CD4-positive, alpha-beta T cell (primary cell): ENCODE measurements at places on chromosomes 6 and 20.

- DNase-seq, result no peak
Measured at GRCh38 chr6:151992091-151992490, 184.6 kb downstream of the ESR1 start.

DNA sequence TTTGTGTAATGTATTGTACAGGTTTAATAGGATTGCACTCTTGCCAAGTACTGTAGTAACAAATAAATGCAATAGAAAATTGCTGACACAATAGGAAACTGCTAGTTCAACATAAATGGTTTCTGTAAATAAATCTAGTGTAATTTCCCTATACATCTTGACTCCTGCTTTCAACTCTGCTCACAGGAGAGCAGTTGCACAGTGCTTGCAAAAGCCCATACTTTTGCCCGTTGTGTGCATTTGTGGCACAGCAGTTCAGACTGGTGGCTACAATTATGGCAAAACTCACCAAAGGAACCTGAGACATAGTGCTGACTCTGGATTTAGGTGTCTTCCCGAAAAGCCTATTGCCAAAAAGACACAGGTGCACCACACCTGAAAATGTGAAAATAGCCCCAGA is 953.3 kb upstream of the SLC35B3 start:
- DNase-seq, result no peak

DNA sequence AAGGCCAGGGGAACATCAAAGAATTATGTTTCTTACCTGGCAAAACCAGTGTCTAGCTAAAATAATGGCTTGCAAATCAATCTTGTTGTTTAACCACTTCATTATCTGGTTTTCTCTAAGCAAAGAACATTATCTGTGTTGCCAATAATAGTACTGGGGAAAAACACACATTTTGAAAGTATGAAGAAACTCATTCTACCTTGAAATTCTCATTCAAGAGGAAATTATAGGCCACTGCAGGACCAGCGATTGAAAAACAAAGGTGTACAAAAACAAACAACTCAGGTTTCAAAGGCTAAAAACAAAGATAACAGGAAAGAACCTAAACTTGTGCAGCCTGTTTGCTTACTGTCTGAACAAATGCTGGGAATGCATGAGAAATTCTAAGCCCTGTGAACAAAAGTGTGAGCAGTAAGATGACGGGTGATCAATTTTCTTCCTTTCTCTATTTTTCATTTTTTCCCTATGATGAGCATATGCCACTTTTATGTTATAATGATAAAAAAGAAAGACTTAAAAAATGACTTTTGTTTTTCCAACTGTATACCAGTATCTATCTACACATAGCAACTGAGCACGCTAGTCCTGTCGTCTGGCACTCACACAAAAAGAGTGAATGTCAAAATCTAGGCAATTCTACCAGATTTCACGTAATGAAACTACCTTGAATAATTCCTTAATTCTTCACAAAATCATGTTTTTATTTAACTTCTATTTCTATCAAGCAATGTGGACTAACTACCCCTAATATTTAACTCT is 117.9 kb downstream of the SGK1 start:
- DNase-seq, result no peak

DNA sequence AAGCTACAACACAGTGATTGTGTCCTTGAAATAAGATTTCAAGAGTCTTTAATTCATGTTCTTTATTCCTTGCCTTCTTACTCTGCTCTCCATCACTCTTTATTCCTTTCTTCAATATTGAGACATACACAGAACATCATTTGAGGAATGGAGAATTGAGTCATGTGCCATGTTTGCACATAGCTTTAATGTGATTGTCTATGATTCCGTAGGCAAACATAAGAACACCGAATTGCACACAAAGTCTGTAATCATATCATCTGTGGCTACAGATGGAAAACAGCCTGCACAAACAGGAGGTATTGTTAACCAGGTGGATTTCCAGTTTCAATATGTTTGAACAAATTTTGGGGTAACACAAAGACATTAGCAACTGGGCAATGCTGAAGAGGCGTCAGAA is 571.6 kb upstream of the GJE1 start:
- DNase-seq, result no peak

DNA sequence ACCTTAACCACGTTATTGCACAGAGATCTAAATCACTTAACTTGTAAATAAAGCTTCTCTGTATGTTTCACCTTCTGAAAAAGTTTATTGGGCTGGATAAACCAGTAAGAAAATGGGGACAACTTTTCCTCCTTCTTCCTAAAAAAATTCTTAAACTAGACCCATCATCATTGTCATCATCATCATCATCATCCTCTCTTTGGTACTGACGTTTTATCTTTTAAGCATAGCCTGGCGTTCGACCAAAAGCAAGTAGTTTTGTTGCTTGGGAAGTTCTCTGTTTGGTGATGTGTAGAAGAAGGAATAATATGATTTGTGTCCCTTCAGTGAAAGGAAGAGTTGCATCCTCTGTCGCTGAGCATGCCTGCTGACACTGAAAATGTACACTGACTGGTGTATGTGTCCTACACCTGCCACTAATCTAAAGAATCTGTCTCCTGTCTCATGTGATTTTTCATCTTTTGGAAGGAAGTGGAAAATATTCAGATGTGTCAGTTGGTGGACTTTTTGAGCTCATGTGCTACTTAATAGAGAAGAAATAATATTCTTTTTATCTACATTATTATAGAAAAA is 2.5 kb downstream of the CLVS2 start:
- no peak for DNase-seq

DNA sequence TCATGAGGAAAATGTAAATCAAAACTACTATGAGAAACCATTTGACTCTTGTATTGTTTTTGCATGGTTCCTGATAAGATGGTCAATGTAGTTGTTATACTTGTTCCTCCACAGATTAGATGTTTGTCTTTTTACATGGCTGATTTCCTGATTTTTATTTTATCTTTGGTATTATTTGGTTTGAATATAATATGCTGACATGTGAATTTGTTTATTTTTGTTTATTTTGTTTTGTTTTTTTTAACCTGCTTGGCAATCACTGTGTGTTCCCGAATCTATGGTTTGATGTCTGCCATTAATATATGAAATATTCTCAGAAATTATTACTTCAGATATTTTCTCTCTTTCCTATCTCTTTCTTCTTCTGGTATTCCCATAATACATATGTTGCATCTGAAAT is 899.5 kb upstream of the ADGRB3 start:
- no peak for DNase-seq

GRCh38 chr6:166667796-166668610 is 41.0 kb upstream of the RPS6KA2 start:
- DNase-seq, result no peak

GRCh38 chr20:41577129-41578009 is 40.8 kb downstream of the CHD6 start:
- DNase-seq, result no peak

- no peak for DNase-seq
Measured at GRCh38 chr6:35388030-35388429, 45.7 kb downstream of the PPARD start.

DNA sequence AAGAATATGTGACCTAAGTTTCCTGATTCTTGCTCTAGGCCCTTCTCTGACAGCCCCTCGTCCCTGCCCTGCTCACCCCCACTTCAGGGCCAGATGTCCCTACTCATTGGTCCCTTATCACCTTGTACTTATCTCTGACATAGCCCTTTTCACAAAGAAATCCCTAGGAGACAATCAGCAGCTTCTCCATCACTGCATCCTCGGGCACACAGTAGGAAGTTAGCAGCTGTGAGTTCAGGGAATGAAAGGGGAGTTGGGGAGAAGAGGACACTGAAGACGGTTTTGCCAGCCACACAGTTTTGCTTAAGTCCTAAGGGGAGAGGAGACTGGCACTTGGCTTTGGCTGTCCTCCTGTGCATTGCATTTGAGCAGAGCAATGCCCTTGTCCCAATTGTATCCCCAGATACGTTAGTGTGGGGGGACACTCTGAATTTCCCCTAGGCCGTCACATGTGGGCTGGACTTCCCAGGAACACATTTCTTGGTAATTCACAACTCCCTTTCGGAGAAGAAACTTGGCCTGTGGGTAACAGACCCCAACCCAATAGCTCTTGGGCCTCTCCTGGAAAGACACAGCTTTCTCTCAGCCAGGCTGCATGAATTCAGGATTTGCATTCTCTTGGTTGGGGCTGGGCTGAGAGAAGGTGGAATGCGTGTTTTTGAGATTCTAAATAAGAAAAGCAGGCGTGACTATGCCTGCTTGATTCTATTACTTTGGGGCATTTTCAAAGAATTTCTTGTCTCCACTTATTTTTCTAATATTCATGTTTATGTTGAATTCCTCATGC is 177.6 kb downstream of the UST start:
- DNase-seq, result no peak

GRCh38 chr6:3665608-3666007 is 85.9 kb downstream of the PXDC1 start:
- no peak for DNase-seq

- DNase-seq, result no peak
Measured at GRCh38 chr6:139987091-139987490, 612.6 kb upstream of the CITED2 start.

GRCh38 chr6:11111769-11112437 is 378 bp upstream of the ERVFRD-1 start:
- DNase-seq, result no peak

- DNase-seq, result no peak
Measured at GRCh38 chr6:56220078-56220477, 27.3 kb downstream of the COL21A1 start.

GRCh38 chr6:161228921-161229591 is 44.8 kb downstream of the AGPAT4 start:
- DNase-seq, result no peak

GRCh38 chr20:59428006-59428405 is 127.6 kb downstream of the EDN3 start:
- DNase-seq, result no peak

- DNase-seq, result no peak
Measured at GRCh38 chr6:37906121-37906520, 86.6 kb downstream of the ZFAND3 start.

DNA sequence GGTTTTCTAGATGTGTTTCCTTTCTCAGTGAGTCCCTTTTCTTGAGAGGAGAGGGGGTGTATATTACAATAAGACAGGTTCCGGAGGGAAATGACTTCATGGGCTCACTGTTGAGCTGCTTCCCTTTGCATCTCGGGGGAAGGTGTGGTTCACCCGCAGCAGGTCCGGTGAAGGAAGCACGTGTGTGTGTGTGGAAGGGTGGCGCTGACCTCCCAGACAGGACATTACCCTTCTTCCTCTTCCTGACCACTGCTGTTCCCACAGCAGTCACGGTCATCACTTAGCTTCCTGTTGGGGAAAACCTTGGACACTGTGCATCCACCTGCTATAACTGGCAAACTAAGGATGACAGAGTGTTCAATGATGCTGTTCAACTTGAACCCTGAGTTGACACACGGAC is 83.6 kb downstream of the PLEKHG1 start:
- DNase-seq, result no peak

DNA sequence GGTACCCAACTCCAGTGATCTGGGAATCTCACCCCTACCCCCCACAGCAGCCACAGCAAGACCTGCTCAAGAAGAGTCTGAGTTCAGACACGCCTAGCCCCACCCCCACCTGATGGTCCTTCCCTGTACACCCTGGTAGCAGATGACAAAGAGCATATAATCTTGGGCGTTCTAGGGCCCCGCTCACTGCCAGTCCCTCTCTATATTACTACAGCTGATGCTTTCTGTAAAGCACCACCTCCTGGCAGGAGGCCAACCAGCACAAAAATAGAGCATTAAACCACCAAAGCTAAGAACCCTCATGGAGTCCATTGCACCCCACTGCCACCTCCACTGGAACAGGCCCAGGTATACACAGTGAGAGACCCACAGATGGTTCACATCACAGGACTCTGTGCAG is 42.3 kb upstream of the FAM210B start:
- no peak for DNase-seq

- no peak for DNase-seq
Measured at GRCh38 chr6:132865364-132865763, 51.0 kb downstream of the RPS12 start.

GRCh38 chr20:39105551-39105950 is 143.4 kb downstream of the DHX35 start:
- no peak for DNase-seq

- DNase-seq, result no peak
Measured at GRCh38 chr6:50847890-50848594, 29.4 kb downstream of the TFAP2B start.

DNA sequence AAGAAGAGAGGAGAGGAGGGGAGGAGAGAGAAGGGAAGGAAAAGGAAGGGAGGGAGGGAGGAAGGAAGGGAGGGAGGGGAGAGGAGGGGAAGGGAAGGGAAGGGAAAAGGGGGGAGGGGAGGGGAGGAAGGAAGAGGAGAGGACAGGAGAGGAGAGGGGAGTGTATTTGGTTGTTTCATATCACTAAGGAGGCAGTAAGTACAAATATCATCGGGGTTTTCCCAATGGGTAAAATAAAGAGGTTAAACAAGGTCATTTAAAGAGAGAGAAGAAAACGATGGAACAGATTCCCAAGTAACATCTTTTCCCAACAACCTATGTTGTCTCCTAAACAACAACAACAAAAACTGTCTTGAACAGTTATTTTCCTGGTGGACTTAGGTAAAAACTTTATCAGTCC is 43.6 kb downstream of the MBOAT1 start:
- no peak for DNase-seq
